ENCODE measurements at places on chromosomes 5 and 9. TPM values are rescaled to one million over a fixed set of nuclear protein-coding genes. Genes with fewer than 3 reads are reported as not detected.

Gene PCDHB13
- 0.26 TPM for total RNA-seq

Gene ZNF474
- under 0.01 TPM for total RNA-seq

- no peak overlapping the region for H3K4me3 ChIP-seq
- peak; percentile 10 for DNase-seq
- no peaks in the 10 kb centered on the region for H3K27me3 ChIP-seq
- no peak overlapping the region for H3K27ac ChIP-seq
- no peaks in the 10 kb centered on the region for H3K4me1 ChIP-seq
Observed at GRCh38 chr9:14652729-14653377, 40.4 kb downstream of the ZDHHC21 start.

- no peak overlapping the region for H3K27ac ChIP-seq
- no peak overlapping the region for H3K4me3 ChIP-seq
- DNase-seq, result no peak
- H3K36me3 ChIP-seq, result no peaks in the 10 kb centered on the region
Observed at GRCh38 chr5:141175933-141176332, 1.7 kb upstream of the PCDHB8 start.

DNA sequence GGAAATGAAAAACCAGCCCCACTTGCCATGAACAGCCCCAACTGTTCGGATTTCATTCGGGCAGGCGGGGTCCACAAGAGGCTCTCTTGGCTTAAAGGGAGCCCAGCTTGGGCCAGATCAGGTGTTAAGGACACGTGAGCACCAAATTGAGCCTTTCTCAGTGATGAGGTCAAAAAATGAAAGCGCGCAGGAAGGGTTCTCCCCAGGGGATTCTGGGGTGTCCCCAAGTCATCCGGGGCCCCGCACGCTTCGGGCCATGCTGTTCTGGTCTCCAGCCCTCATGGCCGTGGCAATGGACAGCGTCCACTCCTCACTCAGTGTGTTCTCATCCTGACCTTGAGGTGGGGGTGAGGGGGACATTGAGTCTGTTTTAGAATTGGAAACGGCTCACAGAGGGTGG is 10.9 kb downstream of the AK1 start:
- H3K27ac ChIP-seq, result no peak overlapping the region
- H3K36me3 ChIP-seq, result peaks cover 19% of the 10 kb centered on the region
- no peaks in the 10 kb centered on the region for H3K4me1 ChIP-seq
- no peaks in the 10 kb centered on the region for H3K27me3 ChIP-seq
- no peak for DNase-seq
- H3K4me3 ChIP-seq, result no peak overlapping the region

GRCh38 chr5:29240379-29240778 is 1953.1 kb upstream of the CDH6 start:
- H3K4me3 ChIP-seq, result no peak overlapping the region
- no peaks in the 10 kb centered on the region for H3K36me3 ChIP-seq
- no peak overlapping the region for H3K27ac ChIP-seq
- no peak for DNase-seq
- H3K4me1 ChIP-seq, result no peaks in the 10 kb centered on the region

DNA sequence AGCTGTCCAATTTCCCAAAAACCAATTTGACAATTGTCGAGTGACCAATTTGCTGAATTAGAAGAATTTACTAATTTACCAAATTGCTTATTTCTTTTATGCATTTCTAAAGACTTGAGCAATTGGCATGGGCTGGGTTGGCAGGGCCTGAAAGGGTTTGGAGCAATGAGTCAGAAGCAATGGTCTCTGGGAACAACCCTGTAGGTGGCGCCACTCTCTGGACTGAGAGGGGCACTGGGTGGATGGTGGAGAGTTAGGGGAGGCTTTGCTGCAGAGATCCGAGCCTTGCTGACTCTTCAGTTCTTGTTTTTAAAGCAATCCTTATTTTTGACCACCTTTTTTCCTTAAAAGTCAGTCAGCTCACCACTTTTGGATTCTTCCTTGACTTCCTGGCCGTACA is 71.5 kb upstream of the RPS23 start:
- no peaks in the 10 kb centered on the region for H3K36me3 ChIP-seq
- DNase-seq, result no peak
- no peak overlapping the region for H3K27ac ChIP-seq

DNA sequence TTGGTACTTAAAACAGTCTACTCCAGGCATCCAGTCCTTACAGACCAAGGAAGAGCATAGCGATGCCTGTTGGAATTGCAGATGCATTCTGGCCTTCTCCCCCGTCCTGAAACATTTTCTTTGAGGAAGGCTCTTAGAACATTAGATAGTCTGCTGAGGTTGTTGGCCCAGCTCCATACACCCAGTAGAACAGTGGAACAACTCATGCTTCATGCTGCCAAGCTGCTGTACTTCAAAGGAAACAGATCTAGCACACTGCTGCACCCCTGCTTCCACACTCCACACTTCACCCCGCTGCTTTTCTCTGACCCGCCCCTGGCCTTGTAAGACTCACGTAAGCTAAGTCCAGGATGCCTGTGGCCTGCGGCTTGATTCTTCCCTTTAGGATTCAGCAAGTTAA is 33.4 kb upstream of the NCS1 start:
- no peaks in the 10 kb centered on the region for H3K27me3 ChIP-seq
- H3K4me1 ChIP-seq, result peaks cover 21% of the 10 kb centered on the region
- no peak overlapping the region for H3K4me3 ChIP-seq
- peaks cover 3% of the 10 kb centered on the region for H3K36me3 ChIP-seq

GRCh38 chr5:5492087-5492933 is 69.8 kb downstream of the ICE1 start:
- no peaks in the 10 kb centered on the region for H3K4me1 ChIP-seq
- H3K27me3 ChIP-seq, result peaks cover 3% of the 10 kb centered on the region
- H3K4me3 ChIP-seq, result no peak overlapping the region
- peak; percentile 69 for DNase-seq

GRCh38 chr9:107178293-107178692 is 104.8 kb upstream of the RAD23B start:
- DNase-seq, result no peak
- H3K27ac ChIP-seq, result no peak overlapping the region
- H3K4me1 ChIP-seq, result peaks cover 2% of the 10 kb centered on the region
- no peaks in the 10 kb centered on the region for H3K36me3 ChIP-seq
- no peak overlapping the region for H3K4me3 ChIP-seq
- no peaks in the 10 kb centered on the region for H3K27me3 ChIP-seq
